Esophagus muscularis mucosa (tissue), 4 donors: ENCODE measurements at places on chromosomes 1 and 21. TPM values are rescaled to one million over a fixed set of nuclear protein-coding genes. Genes with fewer than 3 reads are reported as not detected.

Gene DNM3
- total RNA-seq = 3.6 TPM

Gene PLK3
- total RNA-seq = 9.6 TPM

Gene HSD3B2
- not detected for total RNA-seq

Gene UAP1
- total RNA-seq = 246 TPM

Gene OR6K3
- not detected for total RNA-seq

Gene TCEANC2
- total RNA-seq = 8.6 TPM

Gene IQGAP3
- total RNA-seq = 0.06 TPM

DNA sequence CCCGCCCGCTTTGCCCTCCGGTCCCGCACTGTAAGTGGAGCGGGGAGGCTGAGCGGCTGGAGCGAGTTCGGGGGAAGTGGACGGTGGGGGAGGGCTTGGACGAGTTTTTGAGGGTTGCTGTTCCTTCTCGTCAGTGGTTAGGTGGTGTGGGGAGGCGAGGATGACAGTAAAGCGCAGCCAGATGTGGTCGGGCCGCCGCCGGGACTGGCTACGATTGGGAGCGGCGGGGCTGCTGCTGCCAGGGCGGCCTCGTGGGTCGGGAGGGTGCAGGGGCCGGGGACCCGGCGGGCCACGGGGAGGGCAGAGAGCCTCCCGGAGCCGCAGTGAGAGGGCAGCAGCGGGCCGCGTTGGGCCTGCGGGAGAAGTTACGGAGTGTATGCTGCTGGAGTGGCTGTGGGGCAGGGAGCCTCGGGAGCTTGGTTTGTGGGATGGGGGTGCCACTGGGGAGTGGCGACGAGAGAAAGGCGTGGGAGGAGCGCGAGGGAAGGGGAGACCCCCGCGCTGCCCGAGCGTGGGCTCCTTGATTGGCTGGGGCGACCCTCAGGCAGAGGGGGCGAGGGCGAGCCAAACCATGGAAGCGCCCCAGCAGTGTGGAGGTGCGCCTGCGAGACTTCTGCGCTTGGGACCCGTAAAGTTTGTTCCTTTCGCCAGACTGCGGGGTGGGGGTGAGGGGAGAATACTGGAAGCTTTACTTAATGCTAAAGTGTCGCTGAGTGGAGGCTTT, 2.1 kb downstream of the ADGRL2 start:
- H3K4me3 ChIP-seq = peak overlapping the region; percentile 84
- H3K36me3 ChIP-seq = no peaks in the 10 kb centered on the region
- DNase-seq = no peak
- H3K4me1 ChIP-seq = peaks cover 42% of the 10 kb centered on the region
- H3K27ac ChIP-seq = peak overlapping the region; percentile 95

DNA sequence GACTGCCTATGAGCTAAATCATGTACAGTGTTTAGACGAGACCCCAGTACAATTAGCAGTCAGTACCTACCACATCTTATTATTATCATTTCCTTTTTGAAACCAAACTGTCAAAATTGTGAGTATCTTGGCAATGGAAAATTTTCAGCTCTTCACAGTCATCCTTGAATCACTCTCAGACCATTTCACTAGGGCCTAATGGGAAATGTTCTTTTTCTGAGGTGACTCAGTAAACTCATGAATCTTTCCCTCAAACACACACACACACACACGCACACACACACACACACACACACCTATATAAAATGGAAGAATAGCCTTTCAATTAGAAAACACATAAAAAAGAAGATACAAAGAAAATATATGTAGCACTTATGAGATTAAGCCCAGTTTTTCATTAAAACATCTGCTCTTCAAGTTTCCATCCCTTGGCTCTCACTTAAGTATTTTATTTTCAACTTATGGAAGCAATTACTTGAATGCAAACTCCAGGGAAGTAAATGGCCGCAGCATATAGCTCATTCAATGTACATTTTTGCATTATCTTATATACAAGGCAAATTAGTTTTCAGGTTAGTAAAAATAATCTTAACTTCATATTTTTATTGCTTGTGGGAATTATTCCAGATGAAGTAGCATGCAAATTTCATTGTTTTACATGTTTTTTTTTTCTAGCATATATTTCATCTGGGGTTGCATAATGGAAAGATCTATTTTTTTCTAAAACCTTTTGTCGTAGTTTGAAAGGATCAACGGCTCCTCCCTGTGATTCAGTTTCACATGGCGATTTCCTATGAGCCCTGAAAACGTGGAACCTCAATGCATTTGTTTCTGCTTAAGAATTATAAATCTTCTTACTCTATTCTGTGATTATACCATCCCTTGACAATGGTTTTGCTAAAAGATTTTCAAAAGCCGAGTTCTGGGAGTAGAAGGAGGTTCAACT, 46.3 kb upstream of the TMPRSS15 start:
- no peaks in the 10 kb centered on the region for H3K36me3 ChIP-seq
- no peak overlapping the region for H3K27ac ChIP-seq
- H3K27me3 ChIP-seq = no peaks in the 10 kb centered on the region
- H3K4me3 ChIP-seq = no peak overlapping the region

DNA sequence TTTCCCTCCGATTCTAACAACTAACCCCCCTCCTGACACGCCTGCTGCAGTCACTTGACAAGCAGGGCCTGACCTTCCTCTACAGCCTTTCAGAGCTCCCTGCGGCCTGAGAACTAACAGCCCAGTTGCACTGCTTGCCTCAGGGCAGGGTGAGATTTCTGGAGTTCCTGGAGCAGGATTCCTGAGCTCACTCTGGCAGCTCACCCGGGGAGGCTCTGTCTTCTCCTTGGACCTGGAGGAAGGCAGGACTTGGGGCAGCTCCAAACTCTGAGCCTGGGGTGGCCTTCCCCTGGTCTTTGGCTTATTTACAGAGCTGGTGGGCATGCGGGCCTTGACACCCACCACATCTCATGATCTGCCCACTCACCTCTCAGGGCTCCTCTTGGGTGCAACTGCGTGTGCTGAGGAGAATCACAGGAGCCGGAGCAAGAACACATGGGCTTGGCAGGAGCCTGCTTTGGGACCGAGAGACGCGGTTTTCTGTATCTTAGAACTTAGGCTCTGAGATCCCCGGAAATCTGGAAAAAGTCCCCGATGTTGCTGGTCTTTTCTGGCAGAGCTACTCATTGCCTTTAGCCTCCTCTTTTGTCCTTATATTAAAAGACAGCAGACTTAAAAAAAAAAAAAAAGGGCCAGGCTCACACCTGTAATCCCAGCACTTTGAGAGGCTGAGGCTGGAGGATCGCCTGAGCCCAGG, 13.1 kb upstream of the SLC25A34 start:
- H3K4me1 ChIP-seq = peaks cover 14% of the 10 kb centered on the region
- H3K27ac ChIP-seq = peak overlapping the region; percentile 19
- no peak for DNase-seq
- H3K36me3 ChIP-seq = peaks cover 99% of the 10 kb centered on the region
- no peaks in the 10 kb centered on the region for H3K27me3 ChIP-seq

GRCh38 chr1:49527606-49528305, 496.0 kb downstream of the AGBL4 start:
- no peak overlapping the region for H3K27ac ChIP-seq
- no peaks in the 10 kb centered on the region for H3K27me3 ChIP-seq
- no peak for DNase-seq
- H3K36me3 ChIP-seq = no peaks in the 10 kb centered on the region

DNA sequence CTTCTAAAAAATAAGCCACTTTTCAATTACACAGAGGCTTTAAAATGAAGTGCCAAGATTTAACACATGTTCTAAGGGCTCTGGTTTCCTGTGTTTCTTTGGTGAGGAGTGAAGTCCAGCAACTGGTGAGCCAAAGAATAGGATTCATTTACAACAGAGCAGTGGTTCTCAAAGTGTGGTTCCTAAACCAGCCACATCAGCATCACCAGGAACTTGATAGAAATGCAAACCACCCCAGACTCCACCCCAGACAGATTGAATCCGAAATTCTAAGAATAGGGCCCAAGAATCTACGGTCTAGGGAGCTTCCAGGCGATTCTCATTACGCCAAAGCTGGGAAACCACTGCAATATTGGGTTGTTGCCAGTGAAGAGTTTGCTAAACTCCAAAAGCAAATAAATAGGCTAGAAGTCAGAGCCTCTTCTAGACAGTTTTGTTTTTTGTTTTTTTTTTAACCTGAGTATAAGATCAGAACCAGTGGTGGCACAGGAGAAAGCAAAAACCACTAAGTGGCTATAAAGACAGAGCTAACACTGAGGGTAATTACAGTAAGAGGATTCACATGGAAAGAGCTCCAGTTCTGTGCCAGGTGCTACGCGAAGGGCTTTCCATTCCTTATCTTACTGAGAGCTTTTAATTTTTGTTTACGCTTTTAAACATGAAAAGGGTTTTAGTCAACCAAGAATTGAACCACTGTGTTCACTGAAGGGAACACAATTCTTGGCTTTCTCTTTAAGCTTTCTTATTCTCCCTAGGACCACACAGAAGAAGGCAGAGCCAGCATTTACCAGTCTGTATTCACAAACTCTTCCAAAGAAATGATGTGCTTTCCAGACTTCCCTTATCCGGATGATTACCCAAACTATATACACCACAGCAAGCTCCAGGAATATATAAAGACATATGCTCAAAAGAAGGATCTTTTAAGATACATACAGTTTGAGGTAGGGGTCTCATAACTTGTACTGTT, 42.4 kb upstream of the FMO2 start:
- H3K27me3 ChIP-seq = no peaks in the 10 kb centered on the region
- no peak for DNase-seq
- H3K4me3 ChIP-seq = no peak overlapping the region
- H3K4me1 ChIP-seq = peaks cover 46% of the 10 kb centered on the region
- no peaks in the 10 kb centered on the region for H3K36me3 ChIP-seq
- peak overlapping the region; percentile 83 for H3K27ac ChIP-seq

DNA sequence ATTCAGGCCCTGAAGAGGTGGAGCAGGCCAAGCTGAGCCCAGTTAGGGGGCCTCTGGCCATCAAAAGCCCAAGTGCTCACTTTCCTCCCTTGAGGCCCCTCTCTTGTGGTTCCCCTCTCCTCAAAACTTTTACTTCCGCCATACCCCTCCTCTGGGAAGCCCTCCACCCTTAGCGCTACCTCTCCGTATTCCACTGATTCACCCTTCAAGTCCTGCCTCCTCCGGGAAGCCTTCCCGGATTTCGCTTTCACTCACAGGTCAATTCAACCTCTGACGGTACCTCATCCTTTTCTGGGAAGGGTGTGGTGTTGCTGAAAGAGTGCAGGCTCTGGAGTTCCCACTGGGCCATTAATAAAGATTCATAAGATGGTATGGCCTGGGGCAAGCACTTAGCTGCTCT, 19.1 kb downstream of the SPOCD1 start:
- no peaks in the 10 kb centered on the region for H3K27me3 ChIP-seq
- no peak overlapping the region for H3K27ac ChIP-seq
- H3K4me3 ChIP-seq = no peak overlapping the region
- DNase-seq = no peak

DNA sequence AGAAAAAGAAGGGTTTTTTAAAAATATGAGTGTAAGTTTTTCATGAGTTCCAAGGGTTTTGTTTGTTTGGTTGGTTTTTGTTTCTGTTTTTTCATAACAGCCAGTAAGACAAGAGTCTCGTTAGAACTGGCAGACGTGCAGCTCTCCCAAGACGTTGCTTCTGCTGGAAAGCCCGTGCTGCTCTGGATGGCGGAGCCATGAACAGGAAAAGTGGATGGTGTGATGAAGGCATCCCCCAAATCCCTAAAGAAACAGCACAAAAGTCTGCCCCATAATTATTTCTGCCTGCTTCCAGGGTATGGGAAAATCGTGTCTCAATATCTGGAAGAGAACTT, 157.9 kb upstream of the BACE2 start:
- H3K36me3 ChIP-seq = no peaks in the 10 kb centered on the region
- no peak for DNase-seq
- no peak overlapping the region for H3K27ac ChIP-seq

DNA sequence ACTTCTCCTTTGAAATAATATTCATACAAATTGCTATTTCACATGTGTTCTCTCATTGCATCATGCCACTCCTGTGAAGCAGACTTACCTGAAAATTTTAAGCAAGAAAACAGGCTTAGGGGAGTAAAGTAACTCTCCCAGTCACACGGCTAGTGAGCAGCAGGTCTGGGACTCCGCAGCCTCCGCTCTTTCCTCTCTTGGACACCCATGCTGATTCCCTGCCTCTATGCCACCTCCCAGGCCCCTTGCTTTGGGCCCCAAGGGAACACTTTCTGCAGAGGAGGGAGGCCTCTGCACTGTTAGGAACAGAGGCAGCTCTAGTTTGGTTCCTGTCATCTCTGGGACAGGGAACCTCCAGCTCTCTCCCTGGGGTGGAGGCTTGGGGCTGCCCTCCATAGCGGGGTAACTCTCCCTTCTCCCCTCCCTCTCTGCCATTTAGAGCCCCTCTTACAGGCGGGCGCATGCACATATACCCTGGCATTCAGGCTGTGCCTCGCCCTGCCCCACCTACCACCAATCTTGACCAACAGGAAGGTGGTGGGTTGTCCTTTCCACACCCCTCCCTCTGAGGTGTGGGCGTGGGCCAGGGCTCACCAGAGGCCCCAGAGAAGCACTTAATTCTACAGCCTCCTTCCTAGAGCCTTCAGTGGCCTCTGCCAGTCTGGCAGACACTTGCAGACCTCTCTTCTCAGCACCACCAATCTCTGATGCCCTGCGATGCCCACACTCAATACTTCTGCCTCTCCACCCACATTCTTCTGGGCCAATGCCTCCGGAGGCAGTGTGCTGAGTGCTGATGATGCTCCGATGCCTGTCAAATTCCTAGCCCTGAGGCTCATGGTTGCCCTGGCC, at the start of gene RXFP4:
Gene RXFP4 (plus strand): TSS at position 646 of the 852 bp plus-strand sequence. CDS start 72 bp downstream, at position 718.
- DNase-seq = no peak
- no peak within 1 kb of the TSS for H3K4me3 ChIP-seq
- H3K36me3 ChIP-seq = peaks cover 9% of the 10 kb centered on the region
- peaks cover 79% of the 10 kb centered on the region for H3K4me1 ChIP-seq

GRCh38 chr1:211215577-211215976, 43.6 kb upstream of the RCOR3 start:
- no peaks in the 10 kb centered on the region for H3K4me1 ChIP-seq
- no peak overlapping the region for H3K27ac ChIP-seq
- no peak for DNase-seq
- H3K27me3 ChIP-seq = no peaks in the 10 kb centered on the region
- no peaks in the 10 kb centered on the region for H3K36me3 ChIP-seq

DNA sequence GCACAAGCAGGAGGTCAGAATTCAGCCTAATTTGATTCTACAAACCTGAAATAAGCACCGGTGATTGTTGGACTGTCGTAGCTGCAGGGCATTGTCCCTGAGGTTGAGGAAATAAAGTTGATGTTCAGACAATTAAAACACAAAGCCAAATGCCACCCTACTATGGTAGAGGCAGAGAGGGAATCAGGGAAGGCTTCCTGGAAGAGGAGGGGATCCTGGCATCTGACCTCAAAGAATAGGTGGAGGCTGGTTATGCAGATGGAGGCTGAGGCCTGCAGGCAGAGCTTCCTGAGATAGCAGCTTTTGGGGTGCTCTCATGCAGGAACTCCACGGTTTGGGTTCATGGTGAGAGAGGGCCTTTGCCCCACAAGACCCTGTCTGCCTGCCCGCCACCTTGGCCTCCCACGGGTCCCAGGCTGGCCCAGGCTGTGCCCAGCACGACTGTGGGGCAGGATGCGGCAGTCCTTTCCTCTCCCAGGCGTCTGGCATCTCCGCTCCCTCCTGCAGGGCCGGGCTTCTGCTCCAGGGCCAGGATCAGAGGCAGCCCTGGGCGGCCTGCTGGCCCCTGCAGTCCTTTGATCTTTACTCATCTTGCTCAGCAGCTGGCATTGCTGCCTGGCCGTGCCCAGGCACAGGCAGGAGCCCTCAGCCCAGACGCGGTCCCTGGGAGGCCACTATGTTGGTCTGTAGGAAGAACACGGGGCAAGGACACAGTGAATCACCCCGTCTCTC, 134.1 kb upstream of the VAMP3 start:
- H3K27me3 ChIP-seq = no peaks in the 10 kb centered on the region
- no peak overlapping the region for H3K27ac ChIP-seq
- no peaks in the 10 kb centered on the region for H3K36me3 ChIP-seq
- H3K4me3 ChIP-seq = no peak overlapping the region
- H3K4me1 ChIP-seq = peaks cover 1% of the 10 kb centered on the region
- no peak for DNase-seq
